Left lung (tissue), 14 donors: ENCODE measurements at places on chromosomes 7 and 10.

DNA sequence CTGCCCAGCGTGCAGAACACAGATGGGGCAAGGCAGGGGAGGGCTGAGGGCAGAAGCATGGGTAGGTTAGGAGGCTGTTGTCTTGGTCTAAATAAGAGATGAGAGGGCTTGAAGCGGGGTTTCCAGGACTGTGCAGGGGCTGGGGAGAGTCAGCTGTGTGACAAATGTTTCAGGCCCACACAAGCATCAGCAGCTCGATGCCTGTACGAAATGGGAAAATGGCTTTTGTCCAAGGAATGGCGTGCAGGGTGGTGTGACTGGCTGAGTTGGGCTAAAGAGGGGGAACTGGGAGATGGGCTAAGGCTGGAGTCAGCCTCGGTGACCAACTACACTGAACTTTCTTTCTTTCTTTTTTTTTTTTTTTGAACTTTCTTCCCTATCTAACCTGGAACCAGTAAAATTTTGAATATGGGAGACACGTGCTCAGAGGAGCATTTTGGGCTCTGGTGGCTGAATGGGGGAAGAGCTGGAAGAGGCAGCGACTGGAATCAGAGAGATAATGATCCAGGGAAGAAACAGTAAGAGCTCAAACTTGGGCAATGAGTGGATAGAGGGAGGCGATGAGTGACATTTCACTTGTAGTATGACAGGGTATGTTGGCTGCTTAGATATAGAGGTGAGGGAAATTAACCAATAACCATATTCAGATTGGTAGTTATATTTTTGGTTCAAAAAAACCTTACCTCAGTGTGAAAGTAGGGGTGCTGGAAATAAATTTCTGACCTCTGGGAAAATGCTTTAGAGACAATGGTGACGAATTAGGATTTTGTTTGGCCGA is 10.2 kb upstream of the EPHA1 start:
- no peak for DNase-seq

DNA sequence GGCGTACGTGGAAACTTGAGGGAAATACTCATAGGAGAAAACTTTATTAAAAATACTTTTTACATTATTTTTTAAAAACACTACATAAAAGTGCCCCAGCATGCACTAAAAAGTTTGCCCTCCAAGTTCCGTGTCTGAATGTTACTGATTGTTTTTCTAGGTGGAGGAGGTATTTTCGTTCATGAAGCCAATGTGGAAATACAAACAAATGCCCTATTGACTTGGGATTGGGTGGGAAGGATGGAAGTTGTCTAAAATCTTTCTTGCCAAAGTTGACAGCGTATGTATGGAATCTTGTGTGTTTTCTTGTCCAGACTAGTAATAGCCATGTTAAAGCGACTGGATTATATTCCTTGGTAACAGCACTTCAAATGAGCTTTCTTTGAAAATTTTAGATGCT is 1.2 kb downstream of the PROSER2 start:
- no peak for DNase-seq

GRCh38 chr10:123792248-123792978 is 99.2 kb downstream of the CPXM2 start:
- no peak for DNase-seq

GRCh38 chr7:101411508-101411874 is 48.8 kb downstream of the COL26A1 start:
- DNase-seq = no peak

- no peak for DNase-seq
Measured at GRCh38 chr10:49331431-49331830, 32.5 kb downstream of the C10orf71 start.

DNA sequence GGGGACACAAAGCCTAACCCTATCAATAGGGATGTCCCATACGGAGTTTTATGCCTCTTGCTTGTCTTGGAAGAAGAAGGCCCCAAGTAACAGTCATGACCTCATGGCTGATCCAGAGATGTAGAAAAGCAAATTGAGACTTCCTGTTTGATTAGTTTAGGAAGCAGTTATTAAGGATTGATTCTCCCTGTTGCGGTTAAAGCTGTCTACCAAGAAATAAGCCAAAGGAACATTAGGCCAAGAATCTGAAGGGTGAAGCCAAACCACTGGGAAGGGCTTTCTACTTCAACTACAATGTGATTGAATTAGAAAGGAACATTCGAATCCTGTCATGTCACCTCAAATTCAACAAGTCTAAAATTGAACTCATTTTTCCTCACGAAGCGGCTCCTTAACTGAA is 60.5 kb upstream of the AGBL3 start:
- no peak for DNase-seq

DNA sequence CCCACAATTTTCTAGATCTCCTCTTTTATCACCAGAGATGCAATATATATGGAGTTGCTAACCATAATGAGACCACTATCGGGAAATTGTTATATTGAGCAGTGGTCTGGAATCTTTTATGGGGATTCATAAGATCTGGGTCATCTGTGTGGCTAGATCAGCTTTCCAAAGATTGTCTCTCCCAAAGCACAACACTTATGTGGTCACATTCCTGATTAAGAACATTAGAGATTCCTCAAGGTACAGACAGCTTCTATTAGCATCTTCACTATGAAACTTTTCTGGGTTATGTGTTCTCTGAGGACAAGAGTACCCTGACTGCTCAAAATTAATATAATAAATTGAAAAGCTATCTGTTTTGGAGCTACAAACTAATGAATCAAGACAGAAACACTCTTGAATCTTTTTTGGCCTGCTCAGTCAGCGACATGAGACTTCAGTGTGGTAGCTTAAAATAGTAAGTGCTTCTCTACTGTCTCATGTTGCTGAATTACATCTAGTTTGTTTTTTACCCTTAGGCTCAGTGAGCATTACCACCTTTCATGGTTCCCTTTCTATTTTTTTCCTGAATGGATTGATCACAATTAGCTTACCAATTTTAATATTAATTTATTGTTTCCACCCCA is 42.6 kb upstream of the STRIP2 start:
- DNase-seq = no peak

GRCh38 chr7:158133515-158134271 is 453.9 kb downstream of the PTPRN2 start:
- no peak for DNase-seq

- no peak for DNase-seq
Measured at GRCh38 chr10:36087006-36088005, 445.2 kb upstream of the FZD8 start.

- no peak for DNase-seq
Measured at GRCh38 chr10:33519130-33519860, 184.8 kb upstream of the NRP1 start.

DNA sequence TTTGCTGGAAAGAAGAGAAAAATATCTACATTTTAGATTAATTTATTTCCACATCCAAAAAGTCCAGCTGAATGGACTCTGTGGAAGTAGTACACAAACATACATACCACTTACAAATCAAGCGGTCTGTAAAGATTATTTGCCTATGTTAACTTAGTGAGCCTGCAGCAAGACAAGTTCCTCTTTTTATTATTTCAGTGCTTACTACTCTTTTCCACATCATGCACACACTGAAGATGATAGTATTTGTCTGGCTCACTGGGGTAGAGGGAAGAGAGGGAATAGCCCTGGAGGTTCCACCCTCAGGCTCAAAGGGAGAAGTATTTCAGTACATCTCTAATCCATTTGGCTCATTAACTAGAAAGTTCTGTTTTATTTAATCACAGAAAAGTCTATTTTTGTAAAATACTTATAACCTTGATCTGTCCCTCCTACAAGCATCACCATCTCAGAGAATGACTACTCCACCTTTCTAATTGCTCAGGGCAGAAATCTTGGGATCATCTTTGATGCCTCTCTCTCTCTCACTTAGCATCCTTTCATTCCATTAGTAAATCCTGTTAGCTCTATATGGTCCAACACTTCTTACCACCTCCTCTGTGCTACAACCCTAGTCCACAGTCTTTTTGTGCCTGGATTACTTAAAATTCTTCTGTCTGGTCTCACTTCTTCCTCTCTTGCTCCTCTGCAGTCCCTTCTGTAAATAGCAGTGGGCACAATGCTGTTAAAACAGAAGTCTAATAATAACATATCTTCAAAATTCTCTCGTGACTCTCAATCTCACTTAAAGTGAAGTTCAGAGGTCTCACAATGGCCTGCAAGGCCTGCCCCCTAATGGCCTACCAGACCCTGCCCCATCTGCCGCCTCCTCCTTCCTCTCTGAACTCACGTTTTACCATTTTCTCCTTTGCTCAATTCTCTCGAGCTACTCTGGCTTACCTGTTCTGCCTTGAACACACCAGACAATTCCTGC is 64.3 kb upstream of the CCDC6 start:
- no peak for DNase-seq

- DNase-seq = no peak
Measured at GRCh38 chr7:16708511-16708910, 45.0 kb upstream of the TSPAN13 start.

DNA sequence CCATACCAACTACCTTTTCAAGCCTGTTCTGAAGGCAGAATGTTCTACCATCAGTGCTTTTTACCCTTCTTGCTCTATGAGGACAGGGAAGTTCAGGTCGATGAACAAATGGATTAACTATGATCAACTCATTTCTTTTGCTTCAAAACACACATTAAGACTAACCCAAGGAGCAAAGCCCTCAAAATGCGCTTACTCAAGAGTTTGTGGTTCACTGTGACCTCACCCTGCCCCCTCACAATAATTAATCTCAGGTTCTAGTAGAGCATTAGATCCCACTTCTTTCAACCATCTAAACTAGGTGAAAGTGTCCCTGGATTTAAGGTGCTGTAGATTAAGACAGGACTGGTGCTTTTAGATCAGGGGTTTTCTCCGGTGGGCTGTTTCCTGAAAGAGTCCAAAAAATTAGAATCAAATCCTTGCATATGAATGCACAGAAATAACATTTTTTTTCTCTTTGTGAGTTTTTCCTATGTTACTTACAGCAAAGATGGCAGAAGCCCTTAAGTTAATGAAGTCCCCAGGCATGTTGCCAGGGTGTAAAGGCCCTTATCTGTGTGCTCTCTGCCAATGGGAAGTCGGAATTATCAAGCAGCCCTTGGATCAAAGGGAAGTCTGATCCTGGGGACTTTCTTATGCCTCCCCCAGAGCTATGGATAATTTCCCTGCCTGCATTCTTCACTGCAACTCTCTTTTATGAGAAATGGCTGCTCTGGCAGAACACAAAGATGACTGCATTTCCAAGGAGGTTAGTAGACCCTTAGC is 205.5 kb upstream of the STK17A start:
- peak; percentile 80 for DNase-seq

GRCh38 chr7:103919272-103919868 is 70.1 kb downstream of the RELN start:
- DNase-seq = no peak

GRCh38 chr10:11260170-11260569 is 242.5 kb downstream of the CELF2 start:
- DNase-seq = no peak

GRCh38 chr10:70617798-70618568 is 15.4 kb upstream of the PRF1 start:
- no peak for DNase-seq

- DNase-seq = no peak
Measured at GRCh38 chr10:35470248-35470924, 134.1 kb downstream of the CCNY start.

- no peak for DNase-seq
Measured at GRCh38 chr10:80204677-80205476, 460 bp downstream of the ANXA11 start.

GRCh38 chr7:148527717-148528168 is 62.8 kb upstream of the C7orf33 start:
- DNase-seq = peak; percentile 67

DNA sequence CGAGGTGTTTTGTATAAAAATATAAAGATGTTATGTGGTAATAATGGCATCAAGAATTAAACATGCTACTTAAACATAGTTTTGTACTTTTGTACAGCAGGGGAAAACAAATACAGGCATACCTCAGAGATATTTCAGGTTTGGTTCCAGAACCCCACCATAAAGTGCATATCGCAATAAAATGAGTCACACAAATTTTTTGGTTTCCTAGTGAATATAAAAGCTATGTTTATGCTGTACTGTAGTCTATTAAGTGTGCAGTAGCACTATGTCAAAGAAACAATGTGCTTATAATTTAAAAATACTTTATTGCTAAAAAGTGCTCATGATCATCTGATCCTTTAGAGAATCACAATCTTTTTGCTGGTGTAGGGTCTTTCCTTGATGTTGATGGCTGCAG is 17.8 kb downstream of the LRRTM3 start:
- DNase-seq = no peak

GRCh38 chr7:139232904-139233303 is 1.9 kb downstream of the UBN2 start:
- DNase-seq = no peak

DNA sequence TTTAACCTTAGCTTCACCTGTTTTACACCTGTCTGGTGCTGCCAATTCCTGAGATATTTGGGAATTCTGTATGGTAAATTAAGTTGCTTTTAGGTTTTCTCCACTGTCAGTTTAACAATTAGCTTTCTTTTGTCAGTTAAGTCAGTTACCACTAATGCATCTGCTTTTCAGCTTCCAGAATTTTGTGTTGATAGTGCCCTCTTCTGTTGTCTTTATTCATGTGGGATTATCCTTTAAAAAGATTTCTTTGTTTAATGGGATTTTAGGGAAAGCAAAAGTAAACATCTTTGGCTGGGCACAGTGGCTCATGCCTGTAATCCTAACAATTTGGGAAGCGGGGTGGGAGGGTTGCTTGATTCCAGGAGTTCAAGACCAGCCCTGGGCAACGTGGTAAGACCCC is 8.1 kb downstream of the TFAM start:
- DNase-seq = no peak

GRCh38 chr10:109866995-109867635 is 56.2 kb downstream of the XPNPEP1 start:
- DNase-seq = no peak

DNA sequence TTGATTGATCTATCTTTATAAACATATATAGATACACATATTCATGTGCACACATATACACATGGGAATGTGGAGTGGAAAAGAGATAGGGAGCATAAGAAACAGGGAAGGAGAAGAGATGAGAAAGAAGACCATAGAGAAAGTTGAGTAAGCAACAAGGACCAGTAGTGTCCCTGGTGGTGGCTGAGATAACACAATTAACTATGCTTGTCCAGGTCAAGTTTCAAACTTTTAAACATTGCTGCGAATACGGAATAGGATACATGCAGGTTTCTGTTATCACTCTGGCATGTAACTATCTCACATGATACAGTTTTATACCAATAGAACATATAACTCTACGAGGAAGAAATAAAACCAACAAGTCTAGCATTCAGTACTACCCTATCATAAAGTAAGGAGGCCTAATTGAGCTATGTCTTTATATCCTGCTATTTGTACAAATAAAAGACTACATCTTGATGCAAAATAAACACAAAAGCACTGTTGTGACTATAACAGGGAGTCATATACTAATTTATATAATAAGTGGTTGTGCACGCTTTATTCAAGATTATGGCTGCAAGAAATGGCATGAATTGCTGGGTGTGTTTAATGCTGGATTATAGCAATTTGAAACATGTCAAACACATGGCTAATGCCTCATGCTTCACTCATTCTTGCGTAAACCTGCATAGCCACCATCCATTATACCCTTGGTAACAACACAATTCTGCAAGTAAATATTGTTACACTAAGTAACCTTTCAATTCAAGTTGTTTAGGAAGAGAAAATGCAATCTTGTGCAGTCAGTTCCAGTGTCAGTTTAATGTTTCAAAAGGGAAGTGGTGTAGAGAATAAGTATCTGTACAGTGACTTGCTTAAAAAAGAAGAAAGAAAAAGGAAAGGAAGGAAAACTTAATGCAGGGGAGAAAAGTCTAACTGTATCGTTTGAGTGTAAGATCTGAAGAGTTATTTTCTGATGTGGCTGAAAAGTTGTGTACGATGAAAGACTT is 8.2 kb downstream of the FOXP2 start:
- no peak for DNase-seq
